A549 treated with dexamethasone at 1 μM for 4 hours (cell line): ENCODE measurements at places on chromosomes 4 and X. TPM values are rescaled to one million over a fixed set of nuclear protein-coding genes. Genes with fewer than 3 reads are reported as not detected.

The BEX2 gene
- total RNA-seq: 7.1 to 11.6 TPM (median 9.4 TPM) in 5 replicates

The FGFBP2 gene
- total RNA-seq: 0.19 to 0.35 TPM (median 0.23 TPM) in 4 of 5 replicates, not detected in the other

The PNMA6A gene
- 4.0 to 4.8 TPM (median 4.7 TPM) in 5 replicates for total RNA-seq

The SLC25A6 gene
- total RNA-seq: 410 to 487 TPM (median 451 TPM) in 5 replicates

The CYLC1 gene
- total RNA-seq: not detected in 5 replicates

The ZNF330 gene
- 25.4 to 28.0 TPM (median 26.4 TPM) in 5 replicates for total RNA-seq

The GASK1B gene
- 0.44 to 0.51 TPM (median 0.47 TPM) in 5 replicates for total RNA-seq

The GPR50 gene
- total RNA-seq: 0.10 to 0.34 TPM (median 0.26 TPM) in 5 replicates

The C4orf51 gene
- total RNA-seq: not detected in 5 replicates

The NLRP2B gene
- not detected in 5 replicates for total RNA-seq

The HS3ST1 gene
- total RNA-seq: 0.35 to 1.3 TPM (median 0.50 TPM) in 5 replicates

The SPANXB1 gene
- 1.8 to 3.1 TPM (median 2.1 TPM) in 5 replicates for total RNA-seq

The NMU gene
- 0.27 to 0.54 TPM (median 0.44 TPM) in 5 replicates for total RNA-seq

The SPP1 gene
- total RNA-seq: 145 to 200 TPM (median 167 TPM) in 5 replicates

The CXCL3 gene
- total RNA-seq: 2.4 to 3.7 TPM (median 2.6 TPM) in 5 replicates

The TACR3 gene
- not detected in 5 replicates for total RNA-seq

The ZNF711 gene
- total RNA-seq: 0.76 to 1.1 TPM (median 0.86 TPM) in 5 replicates

The PSAPL1 gene
- 0.29 to 0.51 TPM (median 0.36 TPM) in 5 replicates for total RNA-seq

The DUSP21 gene
- not detected in 5 replicates for total RNA-seq

The AMER1 gene
- 1.9 to 3.0 TPM (median 2.8 TPM) in 5 replicates for total RNA-seq

The LUZP4 gene
- total RNA-seq: not detected in 5 replicates

The STS gene
- 2.0 to 2.5 TPM (median 2.2 TPM) in 5 replicates for total RNA-seq

The DOCK11 gene
- 5.9 to 9.7 TPM (median 8.0 TPM) in 5 replicates for total RNA-seq

The CDS1 gene
- 0.33 to 0.63 TPM (median 0.60 TPM) in 5 replicates for total RNA-seq

The HTR2C gene
- total RNA-seq: not detected in 5 replicates

The PPEF1 gene
- 1.1 to 1.6 TPM (median 1.5 TPM) in 5 replicates for total RNA-seq

The GPAT3 gene
- 28.4 to 41.8 TPM (median 32.8 TPM) in 5 replicates for total RNA-seq

The FGF13 gene
- total RNA-seq: 0.05 to 0.06 TPM in 2 of 5 replicates, not detected in the others

The ATP10D gene
- total RNA-seq: 2.0 to 3.7 TPM (median 2.6 TPM) in 5 replicates

The DAPP1 gene
- not detected in 5 replicates for total RNA-seq

The PABPC5 gene
- not detected in 5 replicates for total RNA-seq

The EMCN gene
- total RNA-seq: not detected in 5 replicates

The NKX3-2 gene
- 0.05 to 0.16 TPM (median 0.12 TPM) in 5 replicates for total RNA-seq

The TMEM187 gene
- 4.0 to 6.5 TPM (median 4.7 TPM) in 5 replicates for total RNA-seq

The MAB21L2 gene
- not detected in 5 replicates for total RNA-seq

The GLRB gene
- 0.64 to 0.92 TPM (median 0.77 TPM) in 5 replicates for total RNA-seq

The C1QTNF7 gene
- not detected in 5 replicates for total RNA-seq

The FAM236B gene
- total RNA-seq: not detected in 5 replicates

The GAGE10 gene
- not detected in 5 replicates for total RNA-seq

The PPP2R2C gene
- 26.5 to 43.3 TPM (median 41.1 TPM) in 5 replicates for total RNA-seq

The LETM1 gene
- total RNA-seq: 20.1 to 33.2 TPM (median 32.2 TPM) in 5 replicates

The CXCL6 gene
- not detected in 5 replicates for total RNA-seq

The VSIG4 gene
- not detected in 5 replicates for total RNA-seq

The PWWP3B gene
- not detected in 5 replicates for total RNA-seq

The CXCL10 gene
- total RNA-seq: 0.08 to 0.12 TPM (median 0.11 TPM) in 3 of 5 replicates, not detected in the others

The SYNPO2 gene
- total RNA-seq: 0.72 to 1.3 TPM (median 1.0 TPM) in 5 replicates

The PAGE5 gene
- not detected in 5 replicates for total RNA-seq

The ETDA gene
- total RNA-seq: not detected in 5 replicates

The LDB2 gene
- not detected in 5 replicates for total RNA-seq

The MAGEA2B gene
- 0.08 to 0.42 TPM (median 0.24 TPM) in 4 of 5 replicates, not detected in the other for total RNA-seq

The KIAA0232 gene
- 16.1 to 24.8 TPM (median 21.9 TPM) in 5 replicates for total RNA-seq

The YY2 gene
- 1.8 to 2.5 TPM (median 2.1 TPM) in 5 replicates for total RNA-seq

The DMRTC1 gene
- total RNA-seq: not detected in 5 replicates

The RASL11B gene
- total RNA-seq: 0.09 to 0.18 TPM (median 0.11 TPM) in 5 replicates

The SOWAHB gene
- total RNA-seq: 0.02 to 0.06 TPM (median 0.04 TPM) in 4 of 5 replicates, not detected in the other

The GPC4 gene
- 0.01 to 0.06 TPM (median 0.03 TPM) in 4 of 5 replicates, not detected in the other for total RNA-seq

The MED14 gene
- 16.4 to 32.2 TPM (median 27.1 TPM) in 5 replicates for total RNA-seq
